ENCODE measurements at places on chromosomes 12 and 14. TPM values are rescaled to one million over a fixed set of nuclear protein-coding genes. Genes with fewer than 3 reads are reported as not detected.

COL2A1 gene
- 0.17 TPM for total RNA-seq

CLEC4D gene
- total RNA-seq = not detected

TCTN1 gene
- 19.2 TPM for total RNA-seq

FOXA1 gene
- under 0.01 TPM for total RNA-seq

OLR1 gene
- 1.0 TPM for total RNA-seq

RFX4 gene
- total RNA-seq = not detected

OR11H7 gene
- total RNA-seq = not detected

TOX4 gene
- total RNA-seq = 23.5 TPM

GNB3 gene
- total RNA-seq = 2.2 TPM

C14orf132 gene
- 12.4 TPM for total RNA-seq

PTCSC3 gene
- not detected for total RNA-seq

SLC6A12 gene
- total RNA-seq = not detected

CRY1 gene
- total RNA-seq = 8.9 TPM

KRT74 gene
- not detected for total RNA-seq

KCNK10 gene
- total RNA-seq = not detected

DTX3 gene
- 22.1 TPM for total RNA-seq

SLC17A8 gene
- not detected for total RNA-seq

C2CD5 gene
- 15.0 TPM for total RNA-seq

TSHR gene
- total RNA-seq = not detected

VDR gene
- total RNA-seq = 3.5 TPM

TMPRSS12 gene
- total RNA-seq = not detected

All from bronchus fibroblast of lung (primary cell).